ENCODE measurements at places on chromosomes 5 and 9.

GRCh38 chr9:132946631-132947295, 2.3 kb upstream of the TSC1 start:
- peak; percentile 34 for DNase-seq

GRCh38 chr9:134213508-134213850, 49.1 kb upstream of the RNU6ATAC start:
- DNase-seq, result no peak

DNA sequence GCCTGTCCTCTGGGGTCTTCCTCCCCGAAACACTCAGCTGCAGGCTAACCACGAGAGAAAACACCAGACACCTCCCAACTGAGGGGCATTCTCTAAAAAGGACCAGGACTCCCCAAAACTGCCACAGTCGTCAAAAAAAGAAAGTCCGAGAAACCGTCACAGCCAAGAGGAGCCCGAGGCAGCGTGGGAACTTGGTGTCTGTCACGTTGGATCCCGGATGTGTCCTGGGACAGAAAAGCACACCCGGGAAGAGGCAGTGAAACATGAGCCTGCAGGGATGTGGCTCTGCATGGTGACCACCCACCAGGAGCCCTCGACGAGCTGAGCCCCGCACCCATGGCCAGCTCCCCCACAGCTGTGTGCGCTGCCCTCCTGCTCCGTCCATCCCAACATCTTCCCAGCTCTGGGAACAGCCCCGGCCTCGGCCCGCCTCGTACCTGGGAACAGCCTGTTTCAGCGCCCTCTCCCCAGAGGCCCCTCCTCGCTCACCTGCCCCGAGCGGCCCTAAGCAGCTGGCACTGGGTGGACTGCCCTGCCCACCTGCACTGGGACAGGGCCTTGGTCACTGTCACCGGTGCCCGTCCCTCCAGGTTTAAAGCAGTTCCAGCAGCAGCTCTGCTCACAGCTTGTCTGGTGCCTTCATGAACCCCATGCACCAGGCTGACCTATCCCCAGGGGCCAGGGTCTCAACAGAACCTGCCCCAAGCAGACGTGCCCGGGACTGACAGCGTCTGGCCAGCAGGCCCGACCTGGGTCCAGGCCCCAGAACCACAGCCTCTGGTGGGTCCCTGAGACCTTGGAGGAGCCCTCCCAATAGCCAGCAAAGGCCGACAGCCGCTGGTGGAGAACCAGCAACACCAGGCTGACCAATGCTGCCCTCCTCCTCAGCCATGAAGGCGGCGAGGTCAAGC, 10.9 kb downstream of the SLC12A7 start:
- DNase-seq, result no peak

- DNase-seq, result peak; percentile 31
These were observed 28.2 kb downstream of the RNF145 start for GRCh38 chr5:159181152-159181551.

DNA sequence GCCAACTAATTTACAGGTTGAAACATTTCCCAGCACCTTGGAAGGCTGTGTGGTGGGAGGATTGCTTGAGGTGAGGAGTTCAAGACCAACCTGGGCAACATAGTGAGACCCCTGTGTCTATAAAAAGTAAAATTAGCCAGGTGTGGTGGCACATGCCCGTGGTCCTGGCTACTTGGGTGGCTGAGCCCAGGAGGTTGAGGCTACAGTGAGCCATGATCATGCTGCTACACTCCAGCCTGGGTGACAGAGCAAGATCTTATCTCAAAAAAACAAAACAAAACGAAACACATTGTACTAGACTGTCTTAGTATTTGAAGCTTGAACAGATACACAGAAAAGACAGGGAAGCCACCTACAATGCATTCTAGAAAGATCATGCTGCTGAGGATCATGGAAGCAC, 2.8 kb upstream of the HSDL2 start:
- peak; percentile 22 for DNase-seq

DNA sequence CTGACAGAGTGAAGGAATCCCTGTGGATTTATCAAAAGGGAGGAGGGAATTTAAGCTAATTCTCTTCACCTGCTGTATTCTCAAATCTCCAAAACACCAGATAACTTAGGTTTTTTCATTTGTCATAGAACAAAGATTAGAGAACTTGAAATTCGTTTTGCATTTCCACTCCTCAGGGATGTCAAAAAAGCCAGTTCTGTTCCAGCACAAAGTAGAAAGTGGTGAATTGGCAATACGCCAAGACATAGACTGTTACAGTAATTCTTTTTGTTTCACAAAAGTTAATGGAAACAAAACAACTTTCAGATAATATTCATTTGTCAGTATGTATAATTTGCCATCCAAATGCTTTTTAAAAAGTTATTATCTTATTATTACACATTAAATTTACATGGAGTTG, 15.0 kb downstream of the S1PR3 start:
- DNase-seq, result no peak
